ENCODE measurements at places on chromosomes 7 and 10.

- peak; percentile 49 for DNase-seq
These were observed at the start of the genes ECD and FAM149B1 for GRCh38 chr10:73167783-73168464. Gene ECD (minus strand): TSS chr10:73168008. CDS start chr10:73163937, 4,071 bp downstream. Gene FAM149B1 (plus strand): TSS chr10:73168119. CDS start chr10:73168340, 221 bp downstream.

GRCh38 chr7:25858525-25859411, 293.2 kb upstream of the NFE2L3 start:
- no peak for DNase-seq

GRCh38 chr10:112027731-112028280, 155.8 kb downstream of the GPAM start:
- no peak for DNase-seq

DNA sequence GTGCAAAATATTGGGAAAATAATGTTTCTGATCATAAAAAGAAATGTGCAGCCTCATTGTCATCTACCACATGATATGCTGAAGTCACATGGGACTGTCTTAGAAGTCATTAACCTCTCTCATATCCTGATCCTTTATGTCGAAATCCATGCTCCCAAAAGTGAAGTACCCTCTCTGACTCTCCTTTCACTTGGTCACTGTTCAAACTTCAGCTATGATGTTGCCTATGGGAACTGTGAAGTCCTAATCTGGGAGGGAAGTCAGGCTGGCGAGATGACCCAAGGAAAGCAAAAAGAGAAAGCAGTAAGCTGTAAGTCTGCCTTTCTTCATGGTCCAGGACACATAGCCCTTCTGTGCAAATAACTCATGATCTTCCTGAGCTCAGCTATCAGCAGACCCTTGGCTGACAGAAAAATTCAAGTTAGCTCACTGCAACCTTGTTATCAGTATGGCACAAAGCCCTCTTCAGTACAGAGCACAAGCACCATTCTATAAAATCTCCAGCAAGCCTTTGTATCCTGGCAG, 29.5 kb downstream of the WASL start:
- DNase-seq: no peak

- no peak for DNase-seq
These were observed 18.5 kb downstream of the BMS1 start for GRCh38 chr10:42801135-42801534.

DNA sequence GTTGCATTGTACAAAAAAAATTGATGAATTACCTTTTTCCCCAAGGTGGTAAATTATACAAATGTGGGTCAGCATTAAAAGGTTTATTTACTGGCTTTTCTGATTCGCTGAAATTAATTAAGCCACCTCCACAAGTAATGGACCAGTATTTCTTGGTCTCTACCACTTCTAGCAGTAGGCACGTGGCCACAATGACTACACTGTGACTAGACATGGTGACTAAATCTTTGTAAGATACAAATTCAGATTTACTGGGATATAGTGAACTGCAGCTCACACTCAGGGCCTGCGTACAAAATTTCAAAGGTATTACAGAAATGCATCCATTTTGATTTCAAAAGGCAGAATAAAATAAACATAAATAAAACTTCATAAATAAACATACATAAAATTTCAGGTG, 10.9 kb downstream of the HPSE2 start:
- DNase-seq: no peak

DNA sequence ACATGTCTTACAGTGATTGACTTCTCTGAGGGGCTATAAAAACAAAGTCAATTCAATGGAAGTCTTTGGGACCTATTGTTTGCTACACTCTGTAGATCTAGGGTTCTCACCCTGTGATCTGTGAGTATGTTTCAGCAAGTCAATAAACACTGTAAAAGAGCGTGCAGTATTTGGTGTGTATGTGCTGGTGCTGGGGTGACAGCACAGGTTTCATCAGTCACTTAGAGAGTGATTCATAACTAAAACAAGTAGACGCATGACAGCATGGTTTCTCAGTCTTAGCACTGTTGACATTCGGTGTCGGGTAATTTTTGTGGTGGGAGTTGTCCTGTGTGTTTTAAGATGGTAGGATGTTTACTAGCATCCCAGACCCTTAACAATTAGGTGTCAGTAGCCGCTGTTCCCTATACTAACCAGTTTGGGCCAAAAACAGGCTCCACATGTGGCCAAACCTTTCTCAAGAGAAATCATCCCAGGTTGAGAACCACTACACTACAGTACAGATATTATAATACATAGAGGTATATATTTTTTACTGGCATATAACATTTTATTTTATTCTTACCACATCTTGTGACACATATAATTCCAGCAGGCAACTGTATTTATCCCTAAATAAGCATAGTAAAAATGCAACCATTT, 411.8 kb downstream of the ARL4A start:
- no peak for DNase-seq

DNA sequence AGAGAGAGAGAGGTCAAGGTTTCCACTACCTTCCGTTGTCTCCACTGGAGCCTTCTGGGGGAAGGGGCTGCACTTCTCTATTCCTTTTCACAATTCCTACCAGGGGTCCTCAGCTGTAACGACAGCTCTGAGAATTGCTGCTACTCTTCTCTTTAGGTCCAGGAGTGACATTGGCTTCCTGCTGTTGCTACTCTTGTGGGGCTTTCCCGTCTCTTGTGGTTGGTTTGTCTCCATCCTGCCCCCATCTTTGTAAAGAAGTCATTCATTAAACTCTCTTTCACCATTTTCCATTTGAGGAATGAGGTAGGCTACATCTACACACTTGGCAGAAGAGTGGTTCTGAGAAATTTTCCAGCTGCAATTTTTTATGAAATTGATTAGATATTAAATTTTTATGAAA, 238.8 kb upstream of the LYZL1 start:
- DNase-seq: no peak

- peak; percentile 88 for DNase-seq
These were observed 444.7 kb downstream of the DGKB start for GRCh38 chr7:14457568-14458453.

GRCh38 chr7:26090927-26091519, 61.0 kb upstream of the NFE2L3 start:
- peak; percentile 43 for DNase-seq

DNA sequence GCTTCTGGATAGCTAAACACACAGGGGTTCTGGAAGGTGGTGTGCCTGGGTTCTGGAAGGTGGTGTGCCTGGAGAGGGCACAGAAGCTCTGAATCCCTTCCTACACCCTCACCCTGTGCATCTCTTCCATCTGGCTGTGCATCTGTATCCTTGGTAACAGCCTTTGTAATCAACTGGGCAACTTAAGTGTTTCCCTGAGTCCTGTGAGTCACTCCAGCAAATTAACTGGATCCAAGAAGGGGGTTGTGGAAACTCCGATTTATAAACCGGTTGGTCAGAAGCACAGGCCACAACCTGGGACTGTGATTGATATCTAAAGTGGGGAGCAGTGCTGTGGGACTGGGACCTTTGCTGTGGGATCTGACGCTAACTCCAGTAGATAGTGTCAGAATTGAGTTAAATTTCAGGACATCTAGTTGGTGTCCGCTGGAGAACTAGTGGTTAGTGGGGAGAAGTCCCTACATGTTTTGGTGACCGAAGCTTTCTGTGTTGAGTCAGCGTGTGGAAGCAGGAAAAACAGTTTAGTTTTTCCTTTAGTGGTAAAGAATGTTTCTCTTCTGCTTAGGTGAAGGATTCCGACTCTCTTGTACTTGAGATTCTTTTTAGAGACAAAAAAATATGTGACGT, 228.1 kb downstream of the BMPER start:
- no peak for DNase-seq
